ENCODE measurements at places on chromosomes 16 and 17.
A peak's percentile ranks its signal among the peaks of the same experiment; 100 is the strongest.

DNA sequence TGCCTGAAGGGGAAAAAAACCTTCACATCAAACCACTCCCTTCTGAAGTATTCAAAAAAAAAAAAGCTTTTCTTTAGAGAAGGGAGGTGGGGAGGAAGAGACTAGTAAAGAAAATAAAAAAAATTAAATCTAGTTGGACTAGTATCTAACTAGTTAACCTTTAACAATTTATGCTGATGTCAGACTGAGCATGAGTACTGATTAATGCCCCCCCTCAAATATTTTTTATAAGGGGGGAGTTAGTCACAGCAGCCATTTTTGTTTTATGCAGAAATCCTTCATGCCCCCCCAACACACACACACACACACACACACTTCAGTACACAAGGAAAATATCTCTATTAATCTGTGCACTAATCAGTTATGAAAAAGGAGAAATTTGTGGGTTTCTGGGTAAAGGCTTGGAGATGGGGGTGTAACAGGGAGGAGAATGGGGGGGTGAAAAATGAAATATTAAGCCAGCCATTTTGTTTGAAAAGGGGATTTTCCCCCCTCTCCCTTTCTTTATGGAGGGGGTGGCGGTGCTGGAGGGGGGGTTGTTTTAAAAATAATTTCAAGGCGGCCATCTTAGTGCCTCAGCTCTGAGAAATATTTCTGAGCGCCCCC is 4.7 kb upstream of the CHD3 start:
- no peak for DNase-seq

DNA sequence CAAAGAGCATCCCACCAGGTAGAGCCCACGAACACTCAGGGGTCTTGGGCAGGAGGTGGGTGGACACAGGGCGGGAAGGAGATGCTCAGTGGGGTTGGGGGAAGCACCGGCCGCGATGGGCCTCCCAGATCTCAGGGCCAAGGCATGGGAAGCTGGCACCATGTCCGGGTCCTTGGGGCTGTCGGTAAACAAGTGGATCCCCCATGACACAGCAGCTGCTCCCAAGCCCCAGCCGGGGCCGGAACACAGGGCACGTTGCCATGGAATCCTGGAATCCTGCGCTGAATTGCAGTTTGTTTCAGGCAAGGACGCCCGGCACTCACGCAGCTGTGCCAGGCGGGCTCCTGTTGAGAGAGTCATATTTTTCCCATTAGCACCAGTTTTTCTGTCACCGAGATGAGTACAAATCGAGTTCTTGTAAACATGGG is 23.0 kb upstream of the CHMP6 start:
- no peak for DNase-seq

DNA sequence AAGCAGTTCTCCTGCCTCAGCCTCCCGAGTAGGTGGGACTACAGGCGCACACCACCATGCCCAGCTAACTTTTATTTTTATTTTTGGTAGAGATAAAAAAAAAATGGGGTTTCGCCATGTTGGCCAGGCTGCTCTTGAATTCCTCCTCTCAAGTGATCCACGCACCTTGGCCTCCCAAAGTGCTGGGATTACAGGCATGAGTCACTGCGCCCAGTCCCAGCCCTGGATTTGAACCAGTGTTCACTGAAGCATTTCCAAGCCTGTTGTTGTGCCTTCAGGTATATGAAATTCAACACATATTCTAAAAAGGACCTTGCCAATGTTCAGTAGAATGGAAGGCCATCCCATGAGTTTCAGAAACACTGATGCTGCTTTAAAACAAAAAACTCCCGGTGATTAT is 165.3 kb downstream of the SLC39A11 start:
- DNase-seq, result no peak

DNA sequence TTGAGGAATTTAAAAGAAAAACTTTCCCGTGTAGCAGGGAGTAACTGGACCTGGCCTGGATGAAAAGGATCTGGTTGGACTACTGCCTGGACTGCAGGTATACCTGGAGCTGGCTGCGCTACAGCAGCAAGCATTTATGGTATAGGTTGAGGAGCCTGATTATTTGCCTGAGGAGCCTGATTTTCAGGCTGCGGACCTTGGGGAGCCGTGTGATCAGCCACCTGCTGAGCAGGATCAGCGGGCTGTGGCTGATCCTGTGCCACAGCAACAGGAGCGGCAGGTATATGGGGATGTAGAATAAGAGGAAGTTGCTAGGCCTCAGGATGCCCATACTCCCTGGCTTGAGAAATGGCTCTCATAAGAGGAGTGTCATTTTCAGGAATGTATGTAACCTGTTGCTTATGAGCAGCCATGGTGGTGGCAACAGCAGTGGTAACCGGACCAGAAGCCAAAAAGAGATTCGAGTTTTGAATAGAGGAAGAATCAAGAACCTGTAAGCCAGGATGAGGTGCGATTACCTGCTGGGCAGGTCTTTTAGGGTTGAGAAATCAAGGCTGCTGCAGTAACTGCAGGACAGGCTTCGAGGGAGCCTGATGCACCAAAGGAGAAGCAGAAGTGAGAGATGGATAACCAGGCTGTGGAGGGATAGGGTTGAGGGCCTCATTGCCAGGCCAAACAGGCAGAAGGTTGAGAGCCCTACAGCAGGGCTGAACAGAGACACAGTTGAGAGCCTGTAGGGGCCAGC is 60.9 kb upstream of the ARL4D start:
- DNase-seq, result no peak

- DNase-seq, result no peak
Measured at GRCh38 chr16:17515421-17516210, 44.9 kb upstream of the XYLT1 start.

DNA sequence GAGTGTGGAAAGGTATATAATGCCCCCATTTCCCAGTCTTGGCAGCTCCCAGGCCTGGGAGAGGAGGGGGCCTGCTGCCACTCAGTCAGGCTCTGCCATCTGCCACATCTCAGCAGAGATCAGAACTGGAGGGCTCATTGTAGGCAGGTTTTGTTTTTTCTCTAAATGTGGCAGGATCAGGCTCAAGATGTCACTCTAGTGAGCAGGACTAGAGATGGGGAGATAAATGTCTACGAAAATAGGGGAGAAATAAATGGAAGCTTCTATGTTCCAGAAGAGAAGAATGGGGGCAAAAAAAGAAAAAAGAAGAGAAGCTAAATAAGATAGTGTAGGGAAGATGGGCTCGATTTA is 13.9 kb downstream of the NXPH3 start:
- no peak for DNase-seq

GRCh38 chr16:50797456-50797855 is 55.6 kb downstream of the CYLD start:
- DNase-seq, result no peak

DNA sequence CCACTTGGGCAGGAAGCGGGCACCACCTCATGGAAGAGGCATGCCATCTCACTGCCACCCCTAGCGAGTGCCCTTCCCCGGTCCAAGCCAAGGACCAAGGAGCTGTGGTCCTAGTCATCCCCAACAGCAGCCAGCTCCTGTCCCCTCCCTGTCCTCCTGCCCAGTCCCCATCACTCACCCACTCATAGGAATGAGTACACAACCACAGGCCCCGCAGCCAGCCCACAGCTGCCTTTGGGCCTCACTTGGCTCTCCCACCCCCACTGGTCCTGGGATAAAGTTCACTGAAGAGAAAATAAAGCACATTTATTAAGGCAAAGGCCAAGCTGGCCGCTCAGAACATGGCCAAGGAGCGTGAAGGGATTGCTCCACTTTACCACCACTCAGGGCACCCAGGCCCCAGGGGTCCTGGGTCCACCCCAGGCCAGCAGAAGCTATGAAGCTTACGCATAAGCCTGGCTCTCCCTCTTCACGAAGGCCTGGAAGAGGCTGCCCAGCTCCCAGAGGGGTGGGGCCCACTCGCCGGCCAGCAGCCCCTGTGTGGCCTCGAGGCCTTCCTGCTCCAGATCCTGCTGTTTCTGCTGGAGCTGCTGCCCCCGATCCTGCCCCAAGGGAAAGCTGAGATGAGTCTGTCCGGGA is 3.6 kb downstream of the SCRN2 start:
- DNase-seq, result no peak

GRCh38 chr16:87800497-87800896 is 34.7 kb upstream of the KLHDC4 start:
- no peak for DNase-seq

DNA sequence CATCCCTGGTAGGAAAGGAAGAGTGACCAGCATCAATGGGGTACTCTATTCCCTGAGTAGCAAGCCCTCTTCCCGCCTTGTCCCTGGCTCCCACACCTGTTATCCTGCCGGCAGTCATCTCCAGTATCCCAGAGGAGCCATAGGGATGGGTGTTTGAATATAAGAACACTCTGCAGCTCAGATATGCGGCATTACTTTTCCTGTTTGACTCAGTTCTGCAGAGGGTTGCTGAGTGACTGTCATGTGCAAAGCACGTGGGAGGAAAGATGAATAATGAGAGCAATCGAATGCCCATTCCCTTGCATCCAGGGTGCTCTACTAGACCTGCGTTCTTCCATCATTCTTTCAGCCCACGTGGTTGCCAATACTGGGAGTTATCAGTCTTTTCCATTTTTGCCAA is 115.1 kb downstream of the PRKCB start:
- DNase-seq, result no peak

- no peak for DNase-seq
Measured at GRCh38 chr16:23072084-23072599, 77.1 kb downstream of the USP31 start.

DNA sequence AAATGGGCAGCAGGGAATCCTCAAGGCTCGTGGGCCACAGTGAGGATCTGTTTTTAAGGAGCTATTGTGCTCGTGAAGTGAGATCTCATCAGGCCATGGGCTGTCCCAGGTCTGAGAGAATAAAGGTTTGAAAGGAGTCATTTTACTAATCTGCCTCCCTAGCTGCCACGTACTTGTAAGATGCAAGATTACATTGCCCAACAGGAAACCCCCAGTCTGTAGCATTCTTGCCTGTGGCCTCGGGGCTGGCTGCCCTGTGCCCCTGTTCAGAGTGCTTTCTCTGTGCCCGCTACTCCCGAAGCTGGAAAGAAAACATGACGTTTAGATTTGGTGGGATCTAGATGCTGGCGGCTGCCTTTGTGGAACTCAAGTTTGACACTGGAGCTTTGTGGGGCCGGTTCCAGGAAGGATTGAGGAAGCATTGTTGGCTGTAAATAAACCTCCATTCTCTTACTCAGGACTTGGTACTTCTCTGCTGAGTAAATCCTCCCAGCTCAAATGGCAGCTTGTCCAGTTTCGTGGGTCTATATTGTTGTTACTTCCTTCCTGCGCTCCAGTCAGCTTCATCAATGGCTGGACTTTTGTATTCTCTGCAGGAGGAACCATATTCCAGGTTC is 21.2 kb downstream of the SAP30BP start:
- no peak for DNase-seq

DNA sequence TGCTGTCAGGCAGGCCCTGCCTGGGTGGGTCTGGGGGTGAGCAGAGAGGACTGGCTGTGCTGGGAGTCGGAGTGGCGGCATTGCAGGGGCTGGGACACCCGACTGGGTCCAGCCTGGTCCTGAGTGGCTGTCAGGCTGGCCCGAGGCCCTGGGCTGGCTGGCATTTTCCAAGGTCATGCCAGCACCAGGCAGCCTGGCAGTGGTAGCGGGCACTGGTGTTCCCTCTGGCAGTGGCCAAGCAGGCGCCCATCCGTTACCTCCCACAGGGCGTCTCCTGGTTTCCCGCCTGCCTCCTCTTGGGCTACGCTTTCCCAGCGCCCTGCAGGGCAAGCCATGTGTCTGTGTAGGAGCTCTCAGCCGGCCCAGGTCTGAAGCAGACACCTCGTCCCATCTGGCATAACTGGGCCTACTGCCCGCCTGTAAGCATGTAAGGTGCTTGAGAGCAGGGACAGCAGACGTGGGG is 5.7 kb upstream of the PKMYT1 start:
- DNase-seq, result no peak

- peak; percentile 71 for DNase-seq
Measured at GRCh38 chr16:720990-721764, at the start of gene ANTKMT. Gene ANTKMT (plus strand): TSS chr16:721146. CDS start chr16:721275, 129 bp downstream.

DNA sequence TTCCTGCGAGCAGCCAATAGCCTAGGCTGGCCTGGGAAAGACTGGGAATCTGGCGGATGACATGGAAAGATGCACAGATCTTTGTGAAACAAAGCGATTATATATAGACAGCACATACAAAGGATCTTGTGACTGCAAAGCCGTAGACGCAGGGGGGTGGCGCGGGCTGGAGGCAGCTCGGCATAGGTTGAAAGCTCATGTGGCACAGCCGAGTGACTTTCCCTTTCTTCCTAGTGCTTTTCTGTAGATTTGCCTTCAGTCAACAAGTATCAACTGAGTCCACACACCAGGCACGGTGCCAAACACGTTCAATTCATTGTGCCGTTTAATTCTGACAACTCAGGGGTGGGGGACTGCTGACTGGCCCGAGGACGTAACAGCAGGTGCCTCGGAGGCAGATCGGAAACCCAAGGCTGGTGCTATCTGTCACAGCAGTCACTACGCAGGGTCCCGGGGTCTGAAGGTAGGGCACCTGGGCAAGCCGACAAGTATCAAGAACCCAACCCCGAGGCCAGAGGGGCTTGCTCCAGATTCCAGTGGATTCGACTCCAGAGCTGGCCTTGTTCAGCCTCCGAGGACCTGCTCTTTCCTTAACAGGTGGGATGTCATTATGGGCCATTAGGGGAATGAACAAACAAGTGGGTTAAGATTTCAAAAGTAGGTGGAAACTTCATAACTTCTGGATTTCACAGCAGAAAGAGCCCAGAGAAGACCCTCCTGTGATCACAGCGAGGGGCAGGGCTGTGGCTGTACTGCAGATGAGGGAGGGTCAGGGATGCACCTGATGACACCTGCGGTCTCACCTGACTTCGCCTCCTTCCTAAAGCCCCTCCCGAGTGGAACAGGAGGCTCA is 5.9 kb downstream of the PAM16 start:
- no peak for DNase-seq

DNA sequence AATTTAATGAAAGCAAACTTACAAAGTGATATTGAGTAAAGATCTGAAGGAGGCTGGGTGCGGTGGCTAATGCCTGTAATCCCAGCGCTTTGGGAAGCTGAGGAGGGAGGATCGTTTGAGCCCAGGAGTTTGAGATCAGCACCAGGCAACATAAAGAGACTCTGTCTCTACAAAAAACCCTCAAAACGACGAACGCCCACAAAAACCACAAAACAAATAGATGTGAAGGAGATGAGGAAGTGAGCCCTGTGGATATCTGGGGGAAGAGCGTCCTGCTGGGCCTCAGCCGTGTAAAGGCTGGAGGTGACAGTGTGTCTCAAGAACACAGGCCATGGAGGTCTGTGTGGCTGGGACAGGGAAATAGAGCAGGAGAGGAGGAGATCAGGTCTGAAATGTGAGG is 68.8 kb downstream of the ITFG1 start:
- DNase-seq, result no peak

GRCh38 chr16:7351610-7352510 is 19.2 kb downstream of the RBFOX1 start:
- no peak for DNase-seq

DNA sequence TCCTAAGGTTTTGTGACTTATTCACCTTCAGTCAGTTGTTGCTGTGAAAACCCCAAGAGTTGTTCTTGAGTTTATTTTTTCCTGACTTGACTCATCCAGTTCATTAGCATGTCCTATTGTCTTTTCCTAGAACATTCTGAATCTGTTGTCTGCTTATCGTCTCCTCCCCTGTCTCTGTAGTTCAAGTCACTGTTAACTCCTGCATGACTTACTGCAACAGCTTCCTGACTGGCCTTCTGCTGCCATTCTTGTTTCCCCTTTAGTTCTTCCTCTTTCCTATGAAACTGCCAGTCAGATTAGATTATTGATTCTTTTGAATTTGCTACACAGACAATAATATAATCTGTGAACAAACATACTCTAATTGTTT is 161.5 kb downstream of the FTO start:
- no peak for DNase-seq

Measured in activated gamma-delta T cell (primary cell).